ENCODE measurements at places on chromosomes 16 and 17.

DNA sequence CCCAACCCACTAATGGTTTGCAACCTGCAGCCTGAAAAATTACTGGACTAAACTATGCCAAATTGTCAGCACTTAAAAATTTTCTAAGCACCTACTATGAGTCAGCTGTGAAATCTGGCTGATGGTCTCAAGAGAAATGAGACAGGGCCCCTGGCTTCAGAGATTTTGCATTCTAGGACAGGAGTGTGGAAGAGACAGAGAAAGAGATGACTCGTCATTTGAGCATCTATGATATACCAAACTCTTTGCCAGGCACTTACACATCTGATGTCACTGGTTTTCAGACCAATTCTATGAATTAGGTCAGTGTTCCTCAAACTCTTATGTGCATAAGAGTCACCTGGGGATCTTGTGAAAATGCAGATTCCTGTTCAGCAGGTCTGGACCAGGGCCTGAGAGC lies 44.4 kb downstream of the CLEC19A start:
- no peak for DNase-seq

DNA sequence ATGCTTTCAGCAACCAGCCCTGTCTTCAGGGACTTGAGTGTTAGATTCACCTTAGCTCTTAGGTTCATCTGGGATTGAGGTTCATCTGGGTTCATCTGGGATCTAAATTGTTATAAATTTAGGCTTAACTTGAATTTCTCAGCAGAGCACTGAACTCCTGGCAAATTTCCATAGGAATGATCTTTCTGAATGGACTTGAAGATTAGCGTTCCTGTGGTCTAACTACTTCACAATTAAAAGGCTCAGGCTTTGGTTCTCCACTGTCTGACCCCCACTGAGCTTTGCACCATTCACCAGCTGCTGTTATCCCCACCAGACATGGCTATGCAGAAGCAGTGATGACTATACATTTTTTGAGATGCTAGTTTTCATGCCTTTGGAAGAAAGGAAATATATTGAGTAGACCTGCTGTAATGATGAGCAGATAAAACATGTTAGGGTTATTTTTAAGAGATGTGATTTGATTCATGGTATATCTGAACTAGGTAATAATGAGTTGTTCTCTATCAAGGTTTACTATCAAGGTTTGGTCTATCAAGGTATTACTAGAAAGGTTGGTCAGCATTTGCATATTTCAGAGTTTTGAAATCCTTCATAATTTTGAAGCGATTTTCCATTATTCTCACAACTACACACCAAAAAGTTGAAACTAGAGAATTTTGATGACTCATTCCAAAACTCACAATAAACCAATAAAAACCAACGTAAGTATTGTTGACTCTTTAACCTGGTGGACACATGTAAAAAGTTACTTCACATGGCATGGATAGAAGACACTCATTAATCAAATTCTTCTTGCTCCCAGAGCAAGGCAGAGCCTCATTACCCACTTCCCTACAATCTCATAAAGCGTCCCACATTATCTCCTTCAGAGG lies 71.7 kb downstream of the SNX11 start:
- no peak for DNase-seq

- DNase-seq, result no peak
These were observed 426.3 kb downstream of the SLC39A11 start for GRCh38 chr17:72665852-72666851.

GRCh38 chr17:66637491-66637890 lies 197.4 kb upstream of the CACNG5 start:
- no peak for DNase-seq

DNA sequence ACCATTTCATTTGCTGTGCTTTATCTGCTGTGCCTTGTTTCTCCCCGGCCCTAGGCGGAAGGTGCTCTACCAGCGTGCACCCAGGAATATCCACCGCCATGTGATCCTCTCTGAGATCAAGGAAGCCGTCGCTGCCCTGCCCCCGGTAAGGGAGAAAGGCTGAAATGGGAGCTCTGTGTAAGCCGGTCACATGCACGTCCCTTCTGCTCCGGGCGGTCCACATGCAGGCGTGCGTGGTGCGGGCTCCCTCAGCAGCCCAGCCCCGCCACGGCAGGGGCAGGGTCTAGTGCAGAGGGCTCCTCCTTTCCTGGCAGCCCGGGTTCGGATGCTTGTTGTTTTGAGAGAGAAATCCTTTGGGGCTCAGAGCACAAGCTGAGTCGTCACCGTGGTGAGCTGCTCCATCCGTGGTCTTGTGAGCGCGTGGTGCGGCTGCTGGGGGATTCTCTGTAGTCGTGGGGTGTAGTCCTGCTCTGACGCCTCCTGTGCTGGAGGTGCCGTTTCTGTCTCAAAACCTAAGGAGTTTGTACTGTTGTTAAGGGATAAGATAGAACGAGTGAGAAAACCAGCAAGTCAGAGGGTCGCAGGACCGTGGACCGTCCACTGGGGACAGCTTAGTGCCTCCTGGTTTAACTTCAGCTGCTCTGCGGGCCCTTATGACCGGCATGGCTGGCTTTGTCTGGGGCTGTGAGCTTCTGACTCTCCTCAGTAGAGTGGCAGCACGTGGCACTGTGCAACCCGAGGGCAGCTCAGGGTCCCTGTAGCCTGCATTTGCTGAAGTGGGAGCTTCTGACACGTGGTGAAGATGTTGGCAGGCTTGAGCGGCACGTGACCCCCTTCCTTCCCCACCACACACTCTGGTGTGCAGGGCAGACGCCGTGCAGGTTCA lies 12.3 kb upstream of the MC1R start:
- no peak for DNase-seq

- DNase-seq, result no peak
These were observed 143.7 kb downstream of the ZNF18 start for GRCh38 chr17:11853321-11854151.

DNA sequence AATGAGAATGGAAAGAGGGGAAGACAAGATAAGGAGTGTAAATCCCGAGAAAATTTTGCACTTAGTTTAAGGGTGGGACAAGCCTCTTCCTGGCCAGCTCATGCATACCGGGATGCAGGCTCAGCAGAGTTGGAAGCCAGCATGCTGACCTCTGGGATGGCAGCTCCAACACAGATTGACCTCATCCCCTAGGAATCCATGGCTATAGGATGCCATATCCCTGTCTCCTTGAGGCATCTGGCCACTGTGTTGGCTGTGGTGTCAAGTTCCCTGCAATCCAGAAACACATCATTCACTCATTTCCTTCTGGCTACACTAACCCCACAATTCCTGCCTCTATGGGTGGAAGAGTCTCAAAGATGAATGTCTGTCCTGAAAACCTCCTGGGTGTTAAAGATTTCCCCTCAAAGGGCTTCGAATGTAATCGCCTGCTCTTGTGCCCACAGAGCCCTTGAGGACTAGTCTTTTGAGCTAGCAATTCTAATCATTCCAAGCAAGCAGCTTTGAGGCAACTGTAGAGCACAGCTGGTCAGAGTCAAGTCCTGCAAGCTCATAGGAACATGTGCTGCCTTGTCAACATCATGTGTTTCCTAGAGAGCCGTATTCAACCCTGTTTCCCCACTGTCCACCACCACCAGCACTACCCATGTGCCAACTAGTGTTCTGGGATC lies 141.4 kb downstream of the PMP22 start:
- DNase-seq, result no peak

DNA sequence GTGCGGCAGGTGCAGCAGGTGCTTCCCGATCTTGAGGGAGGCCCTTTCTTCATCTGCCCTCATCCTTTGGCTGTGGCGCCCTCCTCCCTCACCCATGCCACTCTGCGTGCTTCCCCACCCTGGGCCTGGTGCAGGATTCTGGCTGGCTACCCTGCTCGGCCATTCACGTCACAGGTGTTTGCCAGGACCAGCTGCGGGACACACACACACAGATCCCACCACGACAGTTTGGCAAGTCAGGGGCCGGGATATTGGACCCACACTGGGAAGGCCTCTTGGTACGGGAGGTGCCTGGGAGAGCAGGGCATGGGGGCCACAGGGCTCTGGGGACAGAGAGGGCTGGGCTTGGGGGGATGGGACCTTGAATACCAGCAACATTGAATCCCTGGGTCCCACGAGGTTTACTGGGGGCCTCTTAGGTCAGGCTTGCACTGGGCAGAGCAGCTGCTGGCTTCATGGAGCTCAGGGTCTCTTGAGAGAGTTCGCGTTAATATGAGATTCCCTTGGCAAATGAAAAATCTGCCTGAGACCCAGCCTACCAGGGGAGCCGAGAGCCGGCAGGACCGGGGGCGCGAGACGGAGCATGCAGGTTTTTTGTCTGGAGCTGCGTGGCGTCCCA lies 15.1 kb downstream of the ADCY7 start:
- no peak for DNase-seq

DNA sequence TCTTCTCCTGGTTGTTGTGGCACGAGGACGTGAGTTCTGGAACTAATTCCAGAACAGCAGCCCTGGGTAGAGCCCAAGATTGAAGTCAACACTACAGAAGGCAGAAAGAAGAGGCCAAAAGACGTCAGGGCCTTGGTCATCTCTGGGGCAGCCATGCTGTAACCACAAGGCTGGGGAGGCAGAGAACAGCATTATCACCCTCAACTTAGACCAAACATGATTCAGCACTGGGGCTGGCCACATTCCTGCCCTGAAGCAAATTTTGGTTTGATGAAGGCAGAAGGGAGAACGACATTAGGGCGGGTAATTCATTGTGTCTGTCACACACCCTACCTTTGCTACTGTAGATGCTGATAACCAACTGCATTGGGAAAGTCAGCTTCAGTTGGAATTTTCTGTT lies 9.7 kb upstream of the ALOX15B start:
- DNase-seq, result no peak

DNA sequence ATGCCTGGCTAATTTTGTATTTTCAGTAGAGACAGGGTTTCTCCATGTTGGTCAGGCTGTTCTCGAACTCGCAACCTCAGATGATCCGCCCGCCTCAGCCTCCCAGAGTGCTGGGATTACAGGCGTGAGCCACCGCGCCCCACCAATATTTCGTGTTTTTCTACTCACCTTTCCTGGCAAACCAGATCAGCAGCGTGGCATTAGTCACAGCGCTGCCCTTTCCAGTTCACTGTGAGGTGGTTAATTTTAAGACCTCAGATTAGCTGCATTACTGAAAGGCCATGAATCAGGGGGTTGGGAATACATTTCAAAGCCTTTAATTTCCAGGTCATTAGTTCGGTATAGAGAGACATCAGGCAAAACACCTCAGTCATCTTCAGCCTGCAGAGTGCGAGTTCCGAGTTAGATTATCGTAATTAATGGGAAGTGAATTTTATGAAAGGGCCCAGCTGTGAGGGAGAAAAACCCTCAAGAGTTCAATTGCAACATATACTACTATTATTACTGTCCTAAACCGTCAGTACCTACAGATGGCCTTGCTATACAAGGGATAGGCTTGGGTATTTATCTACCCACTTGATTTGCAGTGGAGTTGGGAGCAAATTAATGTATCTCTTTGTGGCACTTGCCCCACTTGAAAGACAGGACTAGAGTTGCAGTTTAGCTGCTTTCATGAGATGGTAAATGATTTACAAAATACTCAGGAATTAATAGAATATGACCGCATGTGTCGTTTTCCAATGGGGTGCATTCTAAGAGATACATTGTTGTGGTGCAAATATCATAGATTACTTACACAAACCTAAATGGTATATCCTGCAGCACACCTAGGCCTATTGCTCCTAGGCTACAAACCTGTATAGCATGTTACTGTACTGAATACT lies 2.1 kb upstream of the USP32 start:
- no peak for DNase-seq

GRCh38 chr16:89700649-89701424 lies 668 bp downstream of the SPATA2L start:
- DNase-seq, result no peak

DNA sequence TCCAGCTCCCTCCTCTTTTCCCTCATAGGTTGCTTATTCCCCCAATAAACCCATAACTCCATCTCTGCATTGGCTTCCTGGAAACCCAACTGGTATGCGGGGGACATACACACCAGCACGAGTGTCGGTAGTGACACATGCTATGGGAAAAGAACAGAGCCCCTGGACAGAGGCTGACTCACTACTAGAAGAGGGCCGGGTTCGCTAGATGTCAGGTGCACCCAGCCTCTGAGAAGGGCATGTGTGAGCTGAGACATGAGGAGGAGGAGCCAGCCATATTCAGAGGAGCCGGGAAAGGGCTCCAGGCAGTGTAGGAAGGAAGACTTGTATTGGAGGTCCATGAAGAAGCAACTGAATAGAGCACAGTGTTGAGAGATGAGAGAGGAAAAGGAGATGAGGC lies 241.1 kb downstream of the SOX9 start:
- no peak for DNase-seq

- no peak for DNase-seq
These were observed 2.4 kb downstream of the CDH11 start for GRCh38 chr16:65119435-65119834.

DNA sequence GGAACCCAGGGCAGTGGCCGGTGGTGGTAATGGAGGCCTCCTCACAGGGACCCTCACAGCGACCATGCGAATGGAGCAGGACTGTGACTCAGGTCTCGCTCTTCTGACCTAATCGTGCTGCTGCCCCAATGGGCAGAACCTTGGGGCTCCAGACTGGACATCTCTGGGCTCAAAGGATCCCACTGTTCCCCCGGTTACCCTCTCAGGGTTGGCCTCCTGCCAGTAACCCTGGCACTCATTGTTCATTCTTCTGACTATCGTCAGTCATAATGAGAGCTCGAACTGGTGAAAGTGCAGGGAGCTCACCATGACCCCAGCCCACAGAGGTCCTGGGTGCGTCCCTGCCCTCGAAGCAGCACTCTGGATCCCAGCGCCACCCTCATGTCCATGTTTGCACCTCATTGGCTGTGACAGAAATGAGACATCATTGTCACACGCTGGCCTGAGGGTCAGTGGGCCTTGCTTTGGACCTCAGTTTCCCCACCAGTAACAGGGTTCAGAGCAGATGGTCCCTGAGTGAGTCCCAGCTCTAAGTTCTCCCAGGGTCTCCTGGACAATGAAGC lies 4.0 kb upstream of the NPRL3 start:
- no peak for DNase-seq

- DNase-seq, result no peak
These were observed 23.0 kb downstream of the VPS35L start for GRCh38 chr16:19578378-19578971.

GRCh38 chr17:82787081-82787848 lies 35.4 kb downstream of the TBCD start:
- no peak for DNase-seq

GRCh38 chr17:59620518-59621259 lies 994 bp downstream of the CLTC start:
- no peak for DNase-seq

- no peak for DNase-seq
These were observed 2.9 kb downstream of the SLC39A11 start for GRCh38 chr17:73089322-73090317.

- DNase-seq, result no peak
These were observed 78.8 kb downstream of the GNAO1 start for GRCh38 chr16:56269811-56270684.

GRCh38 chr16:55955424-55955823 lies 80.3 kb upstream of the CES5A start:
- no peak for DNase-seq

DNA sequence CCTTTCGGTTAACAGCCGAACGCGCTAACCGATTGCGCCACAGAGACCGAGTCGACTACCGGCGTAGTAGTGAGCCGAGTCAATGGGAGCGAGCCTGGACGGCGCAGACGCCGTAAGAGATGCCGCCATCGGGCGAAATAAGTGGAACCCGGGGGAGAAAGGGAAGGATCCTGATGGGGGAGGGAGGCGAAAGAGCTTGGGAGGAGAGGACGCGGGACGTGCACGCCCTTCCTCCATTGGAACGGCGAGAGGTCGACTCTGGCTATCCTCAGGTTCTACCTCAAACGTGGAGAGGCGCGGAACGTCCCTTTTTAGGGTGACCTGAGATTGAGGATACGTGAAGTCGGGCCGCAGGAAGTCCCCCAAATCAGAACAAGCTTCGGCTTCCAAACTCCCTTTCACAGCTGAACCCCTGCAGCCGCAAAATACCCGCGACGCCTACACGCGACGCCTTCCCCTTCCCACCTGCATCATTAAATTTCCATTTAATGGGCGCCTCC lies 683 bp upstream of the PSMB3 start:
- no peak for DNase-seq

Data from cortex of kidney (tissue), 1 donor.